H4 (cell line): ENCODE measurements at places on chromosomes 5 and 9. TPM values are rescaled to one million over a fixed set of nuclear protein-coding genes. Genes with fewer than 3 reads are reported as not detected.

Gene CORO2A
- 2.1 and 3.0 TPM in 2 replicates for total RNA-seq

Gene GLRA1
- not detected in 2 replicates for total RNA-seq

Gene BDP1
- total RNA-seq: 8.0 and 11.1 TPM in 2 replicates

Gene CDC42SE2
- 28.7 and 36.7 TPM in 2 replicates for total RNA-seq

Gene PDGFRB
- 21.6 and 30.1 TPM in 2 replicates for total RNA-seq

Gene SAP30L
- total RNA-seq: 15.0 and 33.4 TPM in 2 replicates

Gene GDF9
- 0.04 and 0.19 TPM in 2 replicates for total RNA-seq

Gene PLAC8L1
- not detected in 2 replicates for total RNA-seq

Gene FAM170A
- not detected in 2 replicates for total RNA-seq

Gene LCN9
- not detected in 2 replicates for total RNA-seq

Gene PCDHGB6
- total RNA-seq: 0.02 and 0.33 TPM in 2 replicates

Gene MARVELD2
- total RNA-seq: 0.08 and 0.12 TPM in 2 replicates

Gene PLPPR1
- total RNA-seq: 12.0 TPM in 1 of 2 replicates, not detected in the other

Gene TAF7
- total RNA-seq: 51.2 and 74.8 TPM in 2 replicates

Gene C9orf153
- not detected in 2 replicates for total RNA-seq

Gene RAD23B
- total RNA-seq: 106 and 108 TPM in 2 replicates

Gene SEMA6A
- 1.5 and 5.0 TPM in 2 replicates for total RNA-seq

Gene DPYSL3
- total RNA-seq: 65.2 and 83.9 TPM in 2 replicates

Gene TRIM36
- total RNA-seq: 7.5 and 20.0 TPM in 2 replicates

Gene CDX1
- not detected in 2 replicates for total RNA-seq

Gene GABRA6
- 0.14 TPM in 1 of 2 replicates, not detected in the other for total RNA-seq

Gene NDST1
- total RNA-seq: 18.8 and 26.6 TPM in 2 replicates
